ENCODE measurements at places on chromosomes 4 and X.

GRCh38 chr4:41573502-41574001 lies 35.6 kb downstream of the LIMCH1 start:
- no peak for DNase-seq

- DNase-seq: no peak
Observed at GRCh38 chr4:155777971-155778735, 19.3 kb downstream of the GUCY1B1 start.

DNA sequence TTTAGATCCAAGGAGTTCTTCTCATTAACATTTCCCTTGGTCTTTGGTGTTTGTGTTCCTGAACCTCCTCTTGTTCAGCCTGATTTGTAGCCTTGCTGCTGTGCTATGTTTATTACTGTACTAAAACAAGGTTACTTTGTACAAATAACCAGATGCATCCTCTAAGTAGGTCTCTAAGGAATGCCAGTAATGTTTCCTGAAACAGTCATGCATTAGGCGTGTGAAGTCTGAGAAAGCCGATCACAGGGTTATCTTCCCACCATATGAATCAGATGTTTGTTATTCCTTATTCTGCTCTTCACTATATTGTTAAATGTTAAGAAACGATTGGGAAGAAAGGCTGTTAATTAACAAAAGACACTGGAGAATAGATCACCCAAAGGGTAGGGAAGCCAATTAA lies 66.9 kb downstream of the GALNTL6 start:
- no peak for DNase-seq

DNA sequence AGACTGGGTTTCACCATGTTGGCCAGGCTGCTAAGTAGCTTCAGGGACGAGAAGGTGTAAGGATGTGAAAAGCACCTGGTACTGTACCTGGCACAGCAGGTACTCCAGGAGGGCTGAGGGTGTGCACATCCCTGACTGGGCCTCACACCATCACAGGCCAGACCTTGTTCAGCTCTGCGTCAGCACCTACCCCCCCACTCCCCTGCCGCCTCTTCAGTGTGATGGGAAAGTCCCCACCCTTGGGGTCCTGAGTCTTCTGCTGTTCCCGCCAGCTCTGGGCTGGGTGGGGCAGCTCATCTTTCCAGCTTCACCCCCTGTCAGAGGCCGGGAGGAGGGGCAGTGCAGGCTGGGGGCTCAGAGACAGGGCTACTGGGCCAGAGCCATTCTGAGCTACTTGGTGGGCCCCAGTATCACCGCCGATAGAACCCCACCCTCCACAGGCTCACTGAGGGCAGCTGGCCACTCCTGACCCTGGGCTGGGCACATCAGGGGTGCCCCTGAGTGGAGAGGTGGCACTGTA lies 6.7 kb upstream of the SH3BP2 start:
- peak; percentile 62 for DNase-seq

DNA sequence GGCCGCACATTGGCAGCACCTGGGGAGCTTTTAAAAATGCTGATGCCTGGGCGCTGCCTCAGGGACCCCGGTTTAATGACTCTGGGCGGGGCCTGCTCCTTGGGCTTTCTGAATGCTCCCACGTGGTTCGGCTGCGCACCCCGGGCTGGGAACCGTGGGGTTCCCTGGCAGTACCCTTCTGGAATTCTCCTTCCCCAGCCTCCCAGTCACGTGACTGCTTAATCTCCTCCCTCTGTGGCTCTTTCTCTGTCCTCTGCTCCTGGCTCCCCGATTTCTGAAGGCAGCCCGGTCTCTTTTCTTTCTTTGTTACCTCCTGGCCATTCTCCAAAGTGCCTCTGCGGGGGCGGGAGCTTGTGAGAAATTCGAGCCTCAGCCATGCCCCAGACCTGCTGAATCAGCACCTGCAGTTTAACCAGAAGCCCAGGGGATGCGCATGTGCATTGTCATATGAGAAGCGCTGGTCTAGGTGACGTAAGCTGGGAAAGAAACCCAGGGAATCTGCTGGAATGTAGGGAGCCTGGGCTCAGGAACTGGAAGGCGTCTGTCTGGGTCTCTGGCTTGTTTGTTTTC lies 16.6 kb downstream of the CLCN4 start:
- no peak for DNase-seq

DNA sequence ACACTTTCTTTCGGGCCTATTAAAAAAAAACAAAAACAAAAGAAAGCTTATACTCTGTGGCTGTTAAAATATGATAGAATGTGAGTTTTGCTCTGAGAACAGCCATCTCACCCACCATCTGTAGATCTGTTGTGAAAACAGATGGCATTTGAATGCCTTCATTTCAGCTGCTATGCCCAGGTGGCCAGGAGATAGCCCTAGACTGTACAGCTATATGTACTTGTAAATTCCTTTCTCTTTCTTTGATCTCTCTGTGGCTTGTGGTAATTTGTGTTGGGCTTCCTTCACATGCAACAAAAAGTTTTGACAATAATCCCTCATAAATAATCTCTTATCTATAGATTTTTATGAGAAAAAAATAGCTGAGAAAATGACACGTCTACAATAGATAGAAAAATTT lies 38.1 kb downstream of the PNPLA4 start:
- no peak for DNase-seq

- no peak for DNase-seq
Observed at GRCh38 chrX:14932136-14932535, 58.9 kb downstream of the MOSPD2 start.

- no peak for DNase-seq
Observed at GRCh38 chr4:147740176-147740575, 8.3 kb downstream of the ARHGAP10 start.

GRCh38 chr4:175282407-175282806 lies 364.2 kb downstream of the ADAM29 start:
- no peak for DNase-seq

- DNase-seq: no peak
Observed at GRCh38 chr4:172357006-172357540, 543.9 kb downstream of the GALNTL6 start.

- DNase-seq: no peak
Observed at GRCh38 chrX:40964633-40965586, 120.3 kb upstream of the USP9X start.

- no peak for DNase-seq
Observed at GRCh38 chrX:2316534-2316933, 184.2 kb downstream of the DHRSX start.

GRCh38 chr4:162403419-162403818 lies 239.6 kb upstream of the FSTL5 start:
- DNase-seq: no peak

- DNase-seq: no peak
Observed at GRCh38 chr4:5974321-5974720, 43.9 kb downstream of the C4orf50 start.

DNA sequence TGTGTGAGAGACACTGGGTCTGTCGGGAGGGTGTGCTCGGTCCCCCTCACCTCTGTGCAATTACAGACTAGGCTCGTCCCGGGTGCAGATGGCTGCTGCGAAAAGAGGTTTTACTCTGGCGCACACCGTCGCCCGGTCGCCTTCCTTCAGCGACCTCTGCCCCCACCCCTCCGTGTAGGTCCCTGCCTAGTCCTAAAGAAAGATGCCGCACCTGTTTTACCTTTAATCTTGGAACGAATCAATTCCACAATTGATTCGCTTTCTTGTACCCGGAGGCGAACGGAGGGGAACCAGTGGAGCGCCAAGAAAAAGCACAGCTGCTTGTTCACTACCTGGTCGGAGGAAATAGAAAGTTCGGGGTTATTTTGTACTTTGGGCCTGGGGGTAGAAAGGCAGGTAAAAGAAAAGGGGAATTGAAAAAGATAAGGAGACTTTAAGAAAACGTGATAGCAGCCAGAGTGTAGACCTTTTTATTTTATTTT lies 1.2 kb downstream of the NPNT start:
- DNase-seq: no peak

DNA sequence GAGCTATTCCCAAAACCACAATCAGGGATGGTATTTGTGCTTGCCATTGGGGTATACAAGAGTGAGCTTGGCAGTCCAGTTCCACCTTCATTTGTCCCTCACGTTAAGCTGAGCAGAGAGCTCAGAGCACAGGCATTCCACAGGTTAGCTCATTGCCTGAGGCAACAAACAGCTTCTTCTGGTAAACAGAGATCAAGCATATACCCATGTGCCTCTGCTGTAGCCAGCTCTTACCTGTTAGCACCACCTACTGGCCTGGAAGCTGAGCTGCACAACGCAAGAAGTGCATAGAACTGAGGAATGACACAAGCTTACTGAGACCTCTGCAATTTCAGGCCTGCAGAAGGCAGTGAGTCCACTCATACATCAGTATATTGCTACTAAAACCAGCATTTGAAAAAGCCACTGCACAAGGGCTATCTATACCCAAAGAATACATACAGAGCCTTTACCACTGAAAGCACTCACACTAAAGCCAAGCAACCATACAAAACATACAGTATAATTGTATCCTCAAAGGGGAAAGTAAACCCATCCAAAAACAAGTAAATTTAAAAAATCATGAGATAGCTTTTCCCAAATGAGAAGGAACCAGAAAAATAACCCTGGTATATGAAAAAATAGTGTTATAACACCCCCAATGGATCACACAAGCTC lies 258.3 kb upstream of the GABRA2 start:
- DNase-seq: no peak

- no peak for DNase-seq
Observed at GRCh38 chr4:150217192-150217591, 138.9 kb downstream of the DCLK2 start.

DNA sequence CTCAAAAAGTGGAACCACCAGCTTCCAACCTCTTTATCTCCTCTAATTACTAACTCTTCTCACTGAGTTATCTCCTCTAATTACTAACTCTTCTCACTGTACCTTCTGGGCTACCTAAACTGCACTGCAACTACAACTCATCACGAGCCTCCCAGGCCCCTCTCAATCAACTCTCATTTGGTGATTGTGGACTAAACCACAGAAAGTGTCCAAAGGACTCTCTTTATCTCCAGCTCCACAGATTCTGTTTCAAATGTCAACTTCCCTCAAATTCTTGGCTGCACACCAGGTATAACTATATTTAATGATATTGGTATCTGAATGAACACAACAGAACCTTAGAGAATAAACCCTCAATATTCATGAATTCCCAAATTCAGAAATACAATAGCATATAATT lies 182.9 kb downstream of the MAML3 start:
- no peak for DNase-seq

DNA sequence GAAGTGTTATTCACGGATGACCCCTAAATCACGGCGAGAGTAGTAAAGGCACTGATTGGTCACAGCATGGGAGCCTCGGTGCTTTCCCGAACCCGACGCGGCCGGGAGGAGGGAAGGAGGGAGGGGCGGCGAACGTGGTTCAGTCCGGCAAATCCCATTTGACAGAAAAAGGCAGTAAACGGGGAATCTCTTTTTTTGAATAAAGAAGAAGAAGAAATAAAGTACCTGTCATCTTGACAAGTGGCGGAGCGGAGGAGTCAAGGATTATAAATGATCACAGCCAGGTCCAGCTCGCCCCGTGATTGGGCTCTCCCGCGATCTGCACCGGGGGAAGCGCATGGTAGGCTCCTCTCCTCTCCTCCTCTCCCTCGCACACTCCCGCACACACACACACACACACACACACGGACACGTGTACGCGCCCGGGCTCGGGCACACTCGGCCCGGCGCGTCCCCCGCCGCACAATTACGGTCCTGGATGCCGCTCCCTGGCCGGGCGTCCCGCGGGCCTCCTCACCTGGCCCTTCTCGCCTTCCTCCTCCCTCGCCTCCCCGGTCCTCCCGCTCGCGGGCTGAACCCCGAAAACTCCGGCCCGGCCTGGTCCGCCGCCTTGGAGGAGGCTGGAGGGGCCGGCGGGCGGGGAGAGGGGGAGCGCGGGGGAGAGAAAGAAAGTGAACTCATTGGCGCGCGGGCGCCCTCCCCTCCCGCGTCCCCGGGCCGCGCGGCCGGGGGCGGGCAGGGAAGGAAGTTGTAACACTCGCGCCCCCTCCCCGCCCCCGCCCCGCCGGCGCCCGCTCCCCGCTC lies 99.2 kb upstream of the TENM3 start:
- no peak for DNase-seq

DNA sequence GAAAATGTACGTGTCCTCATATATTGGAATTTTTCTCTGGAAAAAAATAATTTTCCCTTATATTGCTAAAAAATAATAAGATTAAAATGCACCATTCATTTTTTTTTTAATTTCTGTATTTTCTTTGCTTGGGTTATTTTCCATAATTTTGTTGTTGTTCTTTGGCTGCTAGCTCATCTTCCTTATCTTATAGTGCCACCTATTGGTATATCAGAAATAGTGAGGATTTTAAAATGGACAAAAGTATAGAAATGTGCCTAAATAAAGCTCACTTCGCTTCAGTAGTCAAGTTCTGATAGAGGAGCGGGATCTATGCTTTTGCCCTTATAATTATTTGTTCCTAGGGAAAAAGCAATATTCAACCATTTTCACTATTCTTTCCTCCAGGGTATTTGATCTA lies 134.8 kb downstream of the NAP1L3 start:
- DNase-seq: no peak

DNA sequence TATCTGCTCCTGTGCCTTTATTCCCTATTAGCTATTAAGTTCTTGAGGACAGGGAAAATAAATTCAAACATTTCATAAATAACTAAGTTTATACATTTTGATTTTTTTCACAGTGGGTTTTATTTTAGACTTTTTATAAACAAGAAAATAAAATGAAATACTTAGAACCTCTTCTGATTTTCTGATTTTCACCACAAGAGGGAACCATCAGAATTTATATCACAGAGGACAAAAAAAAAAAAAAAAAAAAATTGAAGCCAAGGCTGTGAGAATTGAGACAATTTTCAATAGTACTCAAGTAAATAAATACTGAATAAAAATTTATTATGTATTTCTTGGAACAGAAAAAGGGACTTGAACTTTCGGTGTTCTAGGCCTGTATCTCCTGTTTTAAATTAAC lies 288.1 kb downstream of the SH3BGRL start:
- DNase-seq: no peak

DNA sequence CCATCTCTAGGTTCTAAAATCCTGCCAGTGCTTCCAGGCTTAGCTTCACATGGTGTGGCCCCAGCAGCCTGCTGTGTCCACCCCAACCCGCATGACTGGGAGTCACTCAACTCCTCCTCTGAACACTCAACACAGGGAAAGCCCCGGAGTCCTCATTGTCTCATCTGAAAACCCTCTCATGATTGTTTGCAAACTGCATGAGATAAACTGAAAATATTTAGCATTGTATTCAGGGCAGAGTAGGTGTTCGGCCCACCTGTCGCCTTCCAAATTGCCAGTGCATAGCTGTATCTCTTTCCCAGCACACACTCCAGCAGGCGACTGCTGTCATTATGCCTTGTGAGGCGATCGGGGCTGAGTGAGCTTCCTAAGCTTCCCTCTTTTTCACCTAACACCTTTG lies 76.7 kb upstream of the SORBS2 start:
- DNase-seq: no peak

DNA sequence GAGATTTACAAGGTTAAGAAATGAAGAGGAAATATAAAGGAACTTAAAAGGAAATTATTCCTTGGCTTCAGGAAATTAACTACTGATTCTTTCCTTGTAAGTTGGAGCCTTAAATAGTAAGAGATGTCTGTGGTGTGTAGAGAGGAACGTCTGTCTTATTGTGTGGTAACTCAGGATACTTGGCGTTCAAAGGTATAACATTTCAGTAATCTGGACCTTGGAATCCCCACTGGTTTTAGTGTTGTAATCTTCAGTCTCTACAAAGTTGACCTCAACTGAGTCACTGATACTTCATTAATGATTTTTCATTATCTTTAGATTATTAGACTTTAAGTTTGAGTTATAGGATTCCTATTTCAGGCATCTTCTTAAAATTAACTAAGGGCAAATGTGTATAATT lies 79.1 kb upstream of the LSM6 start:
- no peak for DNase-seq

Measured in activated T-helper 9 cell treated with anti-CD3 and anti-CD28 coated beads, Interleukin-2, amount 50 U/mL, for 16 hours (primary cell).